ENCODE measurements at places on chromosomes 4 and X.

GRCh38 chr4:141932490-141932889 is 296.1 kb downstream of the IL15 start:
- DNase-seq, result no peak

- no peak for DNase-seq
These were observed 647.0 kb upstream of the AADAT start for GRCh38 chr4:170736710-170737109.

DNA sequence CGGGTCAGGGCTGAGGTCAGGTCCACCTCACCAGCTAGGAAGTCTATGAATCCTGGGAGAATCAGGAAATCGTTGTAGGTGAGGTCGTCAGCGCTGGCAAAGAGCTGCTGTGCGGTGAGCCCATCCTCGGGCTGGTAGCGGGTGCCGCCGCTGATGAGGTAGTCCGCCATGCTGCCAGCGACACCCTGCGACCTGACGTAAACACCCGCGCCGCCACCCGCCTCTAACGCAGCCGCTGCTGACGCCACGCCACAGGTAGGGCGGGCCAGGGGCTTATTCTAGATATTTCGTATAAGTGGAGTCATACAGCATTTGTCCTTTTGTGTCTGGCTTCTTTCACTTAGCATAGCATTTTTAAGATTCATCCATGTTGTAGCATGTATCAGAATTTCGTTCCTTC is 220.2 kb upstream of the ATP6AP2 start:
- DNase-seq, result no peak

DNA sequence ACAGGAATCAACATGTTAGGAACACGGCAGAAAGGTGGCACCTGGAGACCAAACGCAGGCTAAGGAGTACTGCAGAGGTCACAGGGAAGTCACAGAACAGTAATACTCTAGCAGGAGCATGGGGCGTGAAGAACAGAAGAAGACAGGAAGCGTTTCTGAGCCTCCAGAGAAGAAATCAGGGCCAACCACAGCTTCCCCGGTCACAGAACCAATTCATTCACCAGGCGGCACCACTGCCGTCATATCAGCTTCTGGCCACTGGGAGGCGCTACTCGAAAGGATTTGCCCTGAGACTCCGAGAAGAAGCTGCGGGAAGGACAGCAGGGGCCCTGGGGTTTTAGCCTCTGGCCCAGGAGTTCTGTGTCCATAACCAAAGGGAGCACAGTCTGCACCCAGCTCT is 78.0 kb upstream of the DRD5 start:
- DNase-seq, result no peak

DNA sequence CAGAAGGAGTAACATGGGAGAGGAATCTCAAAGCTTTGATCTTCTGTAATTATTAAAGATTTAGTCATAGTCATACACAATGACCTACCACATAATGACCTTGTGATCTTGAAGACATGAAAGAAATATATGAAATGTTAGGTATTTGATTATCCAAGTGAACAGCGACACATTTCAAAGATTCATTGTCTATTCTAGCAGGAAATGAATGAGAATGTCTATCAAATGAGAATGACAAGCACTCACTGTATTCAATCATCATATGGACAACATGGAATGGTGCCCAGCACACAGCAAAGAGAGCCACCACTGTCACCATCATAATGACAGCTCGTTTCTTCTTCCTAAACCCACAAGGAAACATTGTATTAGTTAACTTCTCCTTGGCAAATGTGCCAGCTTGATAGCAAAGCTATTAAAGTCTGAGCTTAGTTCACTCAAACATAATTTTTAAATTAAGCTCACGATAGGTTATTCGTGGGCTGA is 50.6 kb downstream of the QRFPR start:
- DNase-seq, result no peak

DNA sequence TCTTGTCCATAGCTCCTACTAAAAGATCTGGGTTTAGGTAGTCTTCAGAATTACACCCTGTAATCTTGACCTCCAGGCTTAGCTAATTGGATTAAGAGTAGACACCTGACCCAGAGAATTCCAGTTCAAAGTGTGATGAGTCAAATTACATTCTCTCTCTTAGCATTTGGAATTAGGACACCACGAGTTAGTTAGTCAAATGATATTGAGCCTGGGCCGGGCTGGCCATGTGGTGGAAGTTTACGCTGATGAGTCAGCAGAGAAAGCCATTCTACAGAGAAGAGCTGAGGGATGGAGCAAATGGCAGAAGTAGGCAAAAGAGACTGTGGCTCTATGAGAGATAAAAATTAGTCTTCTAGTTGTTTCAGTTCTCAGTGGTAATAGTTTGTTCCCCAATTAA is 31.1 kb downstream of the CEP44 start:
- no peak for DNase-seq

- no peak for DNase-seq
These were observed 21.4 kb upstream of the RBPJ start for GRCh38 chr4:26299254-26299882.

GRCh38 chr4:66178906-66179305 is 508.6 kb upstream of the EPHA5 start:
- no peak for DNase-seq

GRCh38 chr4:70225824-70226223 is at the start of gene FDCSP:
Gene FDCSP (plus strand): TSS chr4:70226124. CDS start chr4:70231195, 5,071 bp downstream.
- no peak for DNase-seq

DNA sequence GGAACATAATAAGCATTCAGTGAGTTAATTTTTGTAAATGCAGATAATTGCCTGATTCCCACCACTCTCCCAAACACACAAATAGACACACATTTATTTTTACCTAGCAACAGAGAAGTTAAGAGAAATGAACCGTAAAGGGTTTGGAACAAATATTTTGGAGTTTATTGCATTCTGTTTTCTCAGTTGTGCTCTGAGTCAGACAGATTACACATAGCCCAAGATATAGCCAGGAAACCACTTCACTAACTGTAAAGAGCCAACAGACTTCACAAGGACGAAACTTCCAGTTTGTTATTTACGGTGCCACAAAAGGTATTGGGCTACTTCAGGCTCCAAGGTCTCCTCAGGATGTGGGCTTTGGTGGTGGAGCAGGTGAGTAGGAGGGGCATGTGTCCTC is 217.0 kb downstream of the BMPR1B start:
- DNase-seq, result no peak

Data from amygdala (tissue), 56 donors.